HL-60 (cell line): ENCODE measurements at places on chromosomes 12 and 14.

- DNase-seq, result no peak
Measured at GRCh38 chr12:32211900-32212156, 105.2 kb downstream of the BICD1 start.

- no peak for DNase-seq
Measured at GRCh38 chr14:61609191-61609843, 86.0 kb upstream of the HIF1A start.

DNA sequence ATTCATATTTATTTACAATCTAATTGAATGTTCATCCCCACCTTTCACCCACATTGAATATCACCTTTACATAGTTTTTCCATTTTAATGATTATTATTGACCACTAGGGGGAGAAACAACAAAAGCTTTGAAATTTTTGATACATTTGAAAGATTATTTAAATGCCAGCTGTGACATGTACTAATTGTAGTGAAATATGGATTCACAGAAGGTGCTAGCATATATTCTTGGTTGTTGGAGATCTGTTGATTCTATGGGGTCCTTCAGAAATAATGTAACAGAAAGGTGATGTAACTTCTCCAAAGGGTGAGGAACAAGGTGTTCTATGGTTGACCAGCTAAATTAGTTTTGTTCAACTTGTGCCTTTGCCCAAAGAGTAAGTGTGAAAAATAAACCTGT is 22.4 kb upstream of the GPR33 start:
- no peak for DNase-seq

DNA sequence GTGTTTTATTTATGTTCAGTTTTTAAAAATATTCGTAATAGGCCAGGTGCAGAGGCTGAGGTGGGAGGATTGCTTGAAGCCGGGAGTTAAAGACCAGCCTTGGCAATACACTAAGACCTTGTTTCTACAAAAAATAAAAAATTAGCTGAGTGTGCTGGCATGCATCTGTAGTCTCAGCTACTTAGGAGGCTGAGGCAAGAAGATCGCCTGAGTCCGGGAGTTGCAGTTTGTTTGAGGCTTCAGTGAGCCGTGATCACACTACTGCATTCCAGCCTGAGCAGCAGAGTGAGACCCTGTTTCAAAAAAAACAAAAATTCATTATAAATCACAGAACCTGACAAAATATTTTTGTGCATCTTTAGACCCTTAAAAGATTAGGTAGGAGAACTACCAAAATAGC is 240.1 kb upstream of the ARHGAP5 start:
- no peak for DNase-seq

DNA sequence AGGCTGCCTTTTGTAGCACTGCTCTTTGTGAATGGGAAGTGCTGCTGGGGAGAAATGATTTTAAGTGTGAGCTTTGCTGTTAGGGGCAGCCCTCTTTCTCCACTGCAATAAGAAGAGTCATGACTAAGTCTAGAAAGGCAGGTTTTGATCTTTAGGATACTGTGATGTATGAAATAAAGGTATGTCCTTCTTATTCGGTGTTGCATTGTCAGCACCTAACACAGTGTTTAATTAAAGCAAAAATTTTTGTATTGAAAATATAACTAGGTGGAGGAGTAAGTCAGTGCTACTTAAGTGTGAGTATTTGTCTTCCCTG is 81.5 kb downstream of the ETV6 start:
- no peak for DNase-seq

GRCh38 chr14:76759589-76759988 is 1.7 kb upstream of the VASH1 start:
- no peak for DNase-seq

- no peak for DNase-seq
Measured at GRCh38 chr12:21912318-21912717, 28.9 kb downstream of the ABCC9 start.
